K562 (cell line): ENCODE measurements at places on chromosomes 2 and 18. TPM values are rescaled to one million over a fixed set of nuclear protein-coding genes. Genes with fewer than 3 reads are reported as not detected.

Gene SLC8A1
- 0.04 TPM in 1 of 2 replicates, not detected in the other for total RNA-seq

GRCh38 chr18:32381761-32382160 is 88.9 kb downstream of the GAREM1 start:
- DNase-seq = no peak

- DNase-seq = no peak
These were observed 386.2 kb downstream of the PTPRM start for GRCh38 chr18:7953095-7953958.

Gene FBXO41
- total RNA-seq = 7.7 and 8.2 TPM in 2 replicates

- DNase-seq = peak; percentile 84
These were observed 31.6 kb downstream of the KCNK3 start for GRCh38 chr2:26723991-26724750.

DNA sequence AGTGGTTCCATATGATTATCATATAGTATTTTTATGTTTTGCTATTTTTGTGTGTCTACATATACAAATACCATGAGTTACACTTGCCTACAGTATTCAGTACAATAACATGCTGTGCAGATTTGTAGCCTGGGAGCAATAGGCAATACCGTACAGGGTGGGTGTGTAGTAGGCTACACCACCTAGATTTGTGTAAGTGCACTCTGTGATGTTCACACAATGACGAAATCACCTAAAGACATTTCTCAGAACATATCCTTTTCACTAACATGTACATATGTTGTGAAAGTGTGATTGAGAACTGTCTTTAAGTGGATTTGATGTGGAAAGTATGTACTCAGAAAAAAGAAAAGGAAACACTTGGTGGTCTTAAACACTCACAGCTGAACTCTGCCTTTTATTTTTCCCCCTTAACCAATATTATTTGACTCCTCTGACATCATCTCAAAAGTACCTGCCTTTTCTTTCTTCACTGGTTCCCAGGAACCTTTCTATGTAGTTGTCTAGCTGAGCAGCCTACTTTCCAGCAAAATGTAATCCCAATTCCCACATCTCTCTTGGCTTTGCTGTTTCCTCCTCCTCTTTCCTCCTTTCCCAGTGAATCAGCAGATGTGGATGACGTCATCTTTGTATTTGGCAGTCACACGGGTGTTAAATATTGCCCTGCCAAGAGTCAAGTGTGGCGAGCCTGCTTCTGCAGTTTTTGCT is 47.7 kb downstream of the OSBPL6 start:
- DNase-seq = peak; percentile 33

Gene ATOH8
- total RNA-seq = not detected in 2 replicates

DNA sequence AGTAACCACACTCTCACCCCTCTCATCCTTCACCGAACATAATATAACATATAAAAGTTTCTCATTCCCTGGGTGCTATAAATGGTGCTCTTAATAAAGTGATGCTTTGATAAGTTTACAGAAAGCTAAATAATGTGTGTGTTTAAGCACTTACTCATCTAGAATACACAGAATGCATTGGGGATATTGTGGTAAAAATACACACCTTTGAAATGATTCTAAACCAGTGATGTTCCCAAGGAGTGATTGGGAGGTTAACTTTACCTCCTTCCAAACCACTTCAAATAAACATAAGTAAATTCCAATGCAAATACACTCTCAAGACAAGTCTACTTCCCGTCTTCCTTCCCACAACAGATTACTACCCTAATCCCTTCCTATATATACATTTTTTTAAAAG is 85.3 kb upstream of the TWSG1 start:
- no peak for DNase-seq

- DNase-seq = no peak
These were observed 1.2 kb downstream of the RAB12 start for GRCh38 chr18:8610459-8610851.

DNA sequence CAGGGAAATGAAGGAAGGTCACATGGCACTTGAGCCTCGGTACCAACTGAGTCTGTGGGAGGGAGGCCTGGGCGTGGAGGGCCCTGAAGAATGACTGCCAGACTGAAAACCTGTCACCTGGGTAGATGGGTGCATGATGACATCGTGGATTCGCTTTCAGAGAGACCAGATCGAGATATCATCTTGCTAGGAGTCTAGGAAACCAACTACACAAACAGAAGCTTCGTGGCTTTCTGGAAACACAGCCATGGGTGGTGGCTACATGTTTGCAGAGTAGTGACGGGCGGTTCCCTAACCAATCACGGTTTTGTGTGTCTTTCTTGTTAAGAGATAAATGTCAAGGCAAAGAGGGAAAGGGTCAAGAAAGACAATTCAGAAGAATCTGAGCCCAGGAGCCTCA is 155.0 kb downstream of the EIPR1 start:
- no peak for DNase-seq

Gene ZAP70
- total RNA-seq = 0.80 and 0.98 TPM in 2 replicates

- DNase-seq = peak; percentile 31
These were observed 1.5 kb downstream of the ACSL3 start for GRCh38 chr2:222862106-222862908.

GRCh38 chr18:50695431-50696176 is 124.2 kb downstream of the MRO start:
- DNase-seq = no peak

DNA sequence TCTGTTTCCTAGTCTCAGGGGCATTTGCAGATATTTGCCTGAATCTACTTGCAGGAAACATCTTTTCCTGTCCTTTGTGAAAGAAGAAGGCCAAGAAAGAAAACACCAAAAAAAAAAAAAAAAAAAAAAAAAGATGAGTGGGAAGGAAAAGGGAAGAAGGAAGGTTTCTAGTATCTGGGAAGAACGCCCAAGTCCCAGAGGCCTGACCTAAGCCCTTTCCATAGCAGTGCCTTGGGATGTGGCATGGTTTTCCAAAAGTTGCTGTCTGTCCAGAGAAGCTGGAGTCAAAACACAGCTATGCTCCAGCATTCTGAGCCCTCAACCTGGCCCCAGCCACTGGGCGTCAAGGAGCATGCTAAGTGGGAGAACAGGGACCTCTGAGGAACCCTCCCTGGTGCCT is 123.5 kb downstream of the INHBB start:
- no peak for DNase-seq

DNA sequence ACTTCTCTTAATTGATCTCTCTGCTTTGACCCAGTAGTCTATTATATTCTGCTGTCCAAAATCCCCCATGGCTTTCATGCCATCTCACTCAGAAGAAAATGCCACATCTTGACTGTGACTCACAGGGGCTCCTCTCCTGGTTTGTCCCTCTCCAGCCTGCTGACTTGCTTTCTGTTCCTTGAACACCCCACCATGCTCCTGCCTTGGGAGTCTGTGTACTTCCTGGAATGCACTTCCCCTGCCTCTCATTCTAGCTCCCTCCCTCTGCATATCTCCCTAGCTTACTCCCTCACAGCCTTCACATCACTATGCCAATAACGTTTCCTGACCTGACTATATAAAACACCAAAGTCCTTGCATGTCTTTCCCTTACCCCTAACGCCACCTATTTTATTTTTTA is 167.2 kb downstream of the TRIB2 start:
- DNase-seq = no peak

- DNase-seq = no peak
These were observed 47.3 kb downstream of the LDLRAD4 start for GRCh38 chr18:13265911-13266217.

DNA sequence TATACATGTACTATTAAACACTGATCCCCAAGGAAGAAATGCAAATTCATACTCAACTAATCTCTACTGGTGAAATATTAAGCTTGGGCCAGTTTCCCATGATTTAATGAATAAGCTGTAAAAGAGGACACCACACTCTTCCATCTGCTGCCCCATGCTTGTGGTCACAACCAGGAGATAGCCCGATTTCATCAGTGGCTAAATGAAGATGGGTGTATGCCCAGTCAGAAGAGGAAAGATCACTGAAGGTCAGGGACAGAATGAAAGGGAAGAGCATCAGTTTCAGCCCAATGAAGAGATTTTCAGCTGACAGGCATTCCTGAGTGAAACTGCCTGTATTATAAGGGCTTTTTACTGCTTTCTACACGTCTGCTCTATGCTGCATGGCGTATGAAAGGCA is 103.5 kb downstream of the KCNS3 start:
- DNase-seq = no peak

Gene CEBPZ
- 84.9 and 91.4 TPM in 2 replicates for total RNA-seq

Gene CRACDL
- total RNA-seq = not detected in 2 replicates

Gene LRRFIP1
- total RNA-seq = 31.3 and 31.4 TPM in 2 replicates

DNA sequence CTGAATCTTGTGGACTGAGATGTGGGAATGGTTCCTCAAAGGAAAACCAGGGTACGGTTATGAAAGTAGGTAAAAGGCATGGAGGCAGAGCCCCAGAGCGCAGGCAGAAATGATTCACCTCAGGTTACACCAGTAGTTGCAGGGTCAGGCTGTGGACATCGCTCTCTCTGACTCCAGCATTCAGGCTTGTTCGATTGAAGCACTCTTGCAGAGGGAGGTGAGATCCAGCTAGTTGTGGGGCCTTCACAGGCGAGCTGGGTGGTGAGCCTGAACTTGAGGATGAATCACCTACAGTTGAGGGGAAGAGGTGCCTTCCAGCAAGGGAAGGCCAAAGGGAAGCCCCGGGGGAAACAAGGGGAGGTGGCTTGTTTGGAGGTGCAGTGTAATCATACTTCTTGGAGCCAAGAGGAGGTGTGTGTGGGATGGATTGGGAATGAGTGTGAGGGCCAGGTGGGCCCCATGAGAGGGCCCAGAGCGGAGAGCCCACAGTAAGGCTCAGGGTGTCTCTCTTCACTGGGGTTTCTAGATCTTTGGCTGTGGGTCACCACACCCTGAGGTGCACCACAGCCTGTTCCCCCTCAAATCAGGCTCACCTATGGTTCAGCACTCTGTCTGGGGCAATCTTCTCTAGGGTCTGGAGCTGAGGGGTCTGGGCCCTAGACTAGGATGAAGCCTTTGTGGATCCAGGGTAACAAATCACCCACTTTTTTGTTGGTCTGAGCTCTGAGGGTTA is 48.5 kb upstream of the MCFD2 start:
- DNase-seq = no peak

GRCh38 chr18:60411715-60412114 is 39.1 kb upstream of the MC4R start:
- no peak for DNase-seq

DNA sequence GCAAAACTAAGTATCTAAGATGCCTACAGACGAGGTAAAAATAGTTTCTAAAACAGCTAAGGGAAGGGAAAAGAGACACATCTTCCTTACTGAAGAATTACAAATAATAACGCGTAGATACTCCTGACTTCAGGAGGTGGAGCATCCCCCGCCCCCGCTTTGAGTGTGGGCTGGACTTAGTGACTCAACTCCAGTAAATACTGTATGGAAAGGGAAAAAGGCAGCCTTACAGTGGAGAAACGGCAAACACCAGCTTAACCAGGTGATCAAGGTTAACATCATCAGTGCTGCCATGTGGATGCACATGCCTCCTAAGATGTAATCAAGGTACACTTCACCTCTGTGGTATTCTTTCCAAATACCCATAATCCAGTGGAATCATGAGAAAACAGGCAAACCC is 47.9 kb downstream of the HADHB start:
- peak; percentile 46 for DNase-seq

DNA sequence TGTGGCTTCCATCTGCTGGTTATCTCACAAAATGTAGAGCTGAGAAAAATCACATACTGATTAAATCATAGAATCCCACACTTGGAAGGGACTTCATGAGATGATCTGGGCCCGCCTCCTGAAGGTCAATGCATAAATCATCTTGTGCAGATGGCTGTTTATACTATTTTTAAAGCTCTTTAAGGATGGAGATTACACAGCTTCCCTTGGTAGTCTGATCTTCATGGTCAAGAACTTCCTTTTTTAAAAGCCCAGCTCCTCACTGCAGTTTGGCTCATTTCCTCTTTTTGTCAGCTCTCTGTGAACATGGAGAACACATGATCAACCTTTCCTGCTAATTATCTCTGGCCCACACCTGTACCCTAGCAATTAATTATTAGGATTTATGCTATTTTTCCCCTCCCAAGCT is 25.9 kb downstream of the GCG start:
- DNase-seq = no peak

GRCh38 chr2:70995426-70995729 is 705 bp upstream of the TEX261 start:
- DNase-seq = peak; percentile 53

Gene ITPRIPL1
- total RNA-seq = 8.9 and 9.0 TPM in 2 replicates

DNA sequence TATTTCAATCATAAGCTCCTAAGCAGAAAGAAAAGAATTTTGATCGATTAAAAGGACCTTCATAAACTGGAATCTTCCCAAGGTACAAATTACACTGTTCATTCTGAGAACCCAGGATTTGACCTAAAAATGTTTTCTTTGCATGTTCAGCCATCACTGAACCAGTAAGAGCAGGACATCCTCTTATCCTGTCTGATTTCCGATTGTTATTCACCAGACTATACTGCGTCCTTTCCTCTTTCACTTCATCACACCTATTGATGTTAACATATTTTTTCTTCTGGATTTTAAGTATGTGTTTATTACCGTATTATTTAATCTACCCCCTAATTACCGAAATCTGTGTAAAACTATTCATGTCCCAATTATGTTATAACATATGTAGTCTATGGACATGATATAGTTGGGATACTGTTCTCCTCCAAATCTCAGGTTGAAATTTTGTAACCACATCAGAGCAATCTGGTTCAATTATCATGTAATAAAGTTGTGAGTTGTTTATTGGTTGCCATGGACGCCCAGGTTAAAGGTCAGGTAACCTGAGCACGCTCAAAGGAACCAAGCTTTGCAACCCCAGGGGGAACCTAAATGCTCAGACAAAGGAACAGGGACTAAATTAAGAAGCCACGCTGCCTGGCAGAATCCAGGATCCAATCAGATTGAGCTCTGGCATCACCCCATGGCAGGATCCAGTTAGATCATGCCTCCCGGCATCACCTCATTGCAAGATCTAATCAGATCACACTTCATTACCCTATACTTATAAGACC is 11.6 kb upstream of the TBC1D8 start:
- no peak for DNase-seq

DNA sequence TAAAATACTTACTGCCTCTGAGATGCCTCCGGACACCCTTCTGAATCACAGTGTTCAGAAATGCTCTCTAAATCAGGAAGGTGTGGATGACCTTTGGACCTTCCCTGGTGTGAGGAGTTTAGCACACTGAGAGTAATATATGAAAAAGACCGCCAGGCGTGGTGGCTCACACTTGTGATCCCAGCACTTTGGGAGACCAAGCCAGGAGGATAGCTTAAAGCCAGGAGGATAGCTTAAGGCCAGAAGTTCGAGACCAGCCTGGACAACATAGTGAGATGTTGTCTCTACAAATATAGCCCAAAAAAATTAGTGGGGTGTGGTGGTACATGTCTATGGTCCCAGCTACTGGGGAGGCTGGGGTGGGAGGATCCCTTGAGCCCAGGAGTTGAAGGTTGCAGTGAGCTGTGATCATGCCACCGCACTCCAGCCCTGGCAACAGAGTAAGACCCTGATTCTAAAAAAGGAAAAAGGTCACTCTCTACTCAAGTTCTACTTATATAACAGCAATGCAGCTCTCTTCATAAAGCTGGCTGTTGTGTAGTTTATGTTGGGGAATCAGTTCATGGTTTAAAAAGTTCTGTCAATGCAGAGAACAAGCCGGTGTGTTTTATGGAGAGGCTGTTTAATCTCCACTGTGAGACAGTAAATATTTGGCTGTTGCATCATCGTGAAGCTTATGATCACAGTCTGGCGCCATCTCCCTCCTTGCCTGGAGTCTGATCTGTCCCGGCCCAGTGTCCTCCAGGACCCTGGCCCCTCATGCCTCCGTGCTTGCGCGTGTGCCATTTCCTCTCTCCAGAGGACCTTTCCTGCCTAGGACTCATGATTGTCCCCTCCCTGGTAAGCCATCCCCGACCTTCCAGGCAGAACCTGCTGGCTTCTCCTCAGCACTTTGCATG is 184.5 kb downstream of the FAM210A start:
- no peak for DNase-seq

Gene GPBAR1
- not detected in 2 replicates for total RNA-seq

Gene PSMA8
- total RNA-seq = not detected in 2 replicates

Gene LRP1B
- total RNA-seq = not detected in 2 replicates
